ENCODE measurements at places on chromosomes 16 and 17. TPM values are rescaled to one million over a fixed set of nuclear protein-coding genes. Genes with fewer than 3 reads are reported as not detected.

DNA sequence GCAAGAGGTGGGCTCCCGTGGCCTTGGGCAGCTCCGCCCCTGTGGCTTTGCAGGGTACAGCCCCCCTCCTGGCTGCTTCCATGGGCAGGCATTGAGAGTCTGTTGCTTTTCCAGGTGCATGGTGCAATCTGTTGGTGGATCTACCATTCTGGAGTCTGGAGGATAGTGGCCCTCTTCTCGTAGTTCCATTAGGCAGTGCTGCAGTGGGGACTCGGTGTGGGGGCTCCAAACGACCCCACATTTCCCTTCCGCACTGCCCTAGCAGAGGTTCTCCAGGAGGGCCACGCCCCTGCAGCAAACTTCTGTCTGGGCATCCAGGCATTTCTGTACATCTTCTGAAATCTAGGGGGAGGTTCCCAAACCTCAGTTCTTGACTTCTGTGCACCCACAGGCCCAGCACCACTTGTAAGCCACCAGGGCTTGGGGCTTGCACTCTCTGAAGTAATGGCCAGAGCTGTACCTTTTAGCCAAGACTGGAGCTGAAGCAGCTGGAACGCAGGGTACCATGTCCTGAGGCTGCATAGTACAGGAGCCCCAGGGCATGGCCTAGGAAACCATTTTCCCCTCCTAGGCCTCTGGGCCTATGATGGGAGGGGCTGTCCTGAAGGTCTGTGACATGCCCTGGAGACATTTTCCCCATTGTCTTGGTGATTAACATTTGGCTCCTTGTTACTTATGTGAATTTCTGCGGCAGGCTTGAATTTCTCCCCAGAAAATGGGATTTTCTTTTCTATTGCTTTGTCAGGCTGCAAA is 6.0 kb downstream of the PRKAR1A start:
- DNase-seq, result no peak

GRCh38 chr17:79658811-79659207 is 48.0 kb upstream of the RBFOX3 start:
- peak; percentile 76 for DNase-seq

GRCh38 chr17:40862985-40863733 is 3.9 kb downstream of the KRT12 start:
- DNase-seq, result peak; percentile 35

DNA sequence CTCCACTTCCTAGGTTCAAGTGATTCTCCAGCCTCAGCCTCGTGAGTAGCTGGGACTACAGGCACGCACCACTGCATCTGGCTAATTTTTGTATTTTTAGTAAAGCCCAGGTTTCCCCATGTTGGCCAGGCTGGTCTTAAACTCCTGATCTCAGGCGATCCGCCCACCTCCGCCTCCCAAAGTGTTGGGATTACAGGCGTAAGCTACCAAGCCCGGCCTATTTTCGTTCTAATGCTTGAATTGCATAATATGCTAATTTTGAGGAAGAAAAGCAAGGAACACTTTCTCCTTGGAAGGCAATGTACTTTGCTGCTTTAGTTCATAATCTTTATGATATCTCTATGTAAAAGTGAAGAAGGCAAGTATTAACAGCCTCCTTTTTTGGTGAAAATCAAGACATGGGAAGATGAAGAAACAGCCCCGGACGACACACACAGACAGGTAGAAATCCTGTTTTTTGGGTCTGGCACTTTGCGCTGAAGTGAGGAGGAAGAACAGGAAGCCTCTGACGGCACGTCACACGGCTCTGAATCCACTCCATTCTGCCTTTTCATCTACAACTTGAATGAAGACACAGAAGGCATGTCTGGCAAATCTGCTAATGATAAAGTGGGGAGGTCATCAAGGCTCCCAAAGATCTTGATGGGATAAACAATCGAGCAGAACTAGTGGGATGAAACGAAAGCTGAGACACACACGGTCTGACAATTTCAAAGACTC is 24.9 kb downstream of the VPS53 start:
- no peak for DNase-seq

DNA sequence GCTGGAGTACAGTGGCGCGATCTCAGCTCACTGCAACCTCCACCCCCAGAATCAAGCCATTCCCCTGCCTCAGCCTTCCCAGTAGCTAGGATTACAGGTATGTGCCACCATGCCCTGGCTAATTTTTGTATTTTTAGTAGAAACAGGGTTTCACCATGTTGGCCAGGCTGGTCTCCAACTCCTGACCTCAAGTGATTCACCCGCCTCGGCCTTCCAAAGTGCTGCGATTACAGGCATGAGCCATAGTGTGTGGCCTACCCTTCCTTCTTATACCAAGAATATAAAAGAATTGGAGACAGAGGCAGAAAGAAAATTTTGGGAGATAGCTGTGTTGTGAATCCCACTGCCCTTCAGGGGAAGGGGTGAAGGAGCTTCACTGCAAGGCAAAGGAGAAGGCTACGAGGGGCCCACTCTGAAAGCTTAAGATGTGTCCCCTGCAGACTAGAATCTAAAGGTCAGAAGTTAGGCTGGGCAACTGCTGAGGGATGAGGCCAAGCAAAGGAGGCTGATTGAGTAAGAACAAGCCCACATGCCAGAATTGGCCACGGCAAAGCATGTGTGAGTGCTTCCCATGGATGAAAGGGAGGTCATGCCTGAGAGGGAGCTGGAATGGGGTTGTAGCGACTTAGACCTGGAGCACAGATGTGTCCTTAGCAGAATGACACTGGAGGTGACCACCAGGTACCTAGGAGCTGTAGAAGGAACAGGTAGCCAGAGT is 8.4 kb upstream of the CRYBA1 start:
- no peak for DNase-seq

DNA sequence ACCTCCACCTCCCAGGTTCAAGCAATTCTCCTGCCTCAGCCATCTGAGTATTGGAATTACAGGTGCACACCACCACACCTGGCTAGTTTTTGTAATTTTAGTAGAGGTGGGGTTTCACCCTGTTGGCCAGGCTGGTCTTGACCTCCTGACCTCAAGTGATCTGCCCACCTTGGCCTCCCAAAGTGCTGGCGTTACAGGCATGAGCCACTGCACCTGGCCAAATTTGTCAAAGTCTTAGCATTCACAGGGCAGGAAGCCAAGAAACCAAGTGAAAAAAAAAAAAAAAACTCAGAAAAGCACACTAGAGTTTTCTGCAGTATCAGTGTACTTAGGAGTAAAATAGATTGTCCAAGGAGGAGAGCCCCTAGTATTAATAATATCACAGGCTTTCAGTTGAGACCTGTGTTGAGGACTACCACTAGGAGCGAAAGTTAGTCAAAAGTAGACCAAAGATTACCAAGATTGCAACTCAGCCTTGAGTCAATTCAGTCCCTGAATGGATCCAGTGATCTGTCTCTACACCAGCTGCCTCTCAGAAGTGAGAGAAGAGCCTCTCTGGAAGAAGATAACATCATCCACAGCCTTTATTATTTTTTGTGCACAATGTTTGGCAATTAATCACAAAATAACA is 159.7 kb downstream of the CEP112 start:
- no peak for DNase-seq

DNA sequence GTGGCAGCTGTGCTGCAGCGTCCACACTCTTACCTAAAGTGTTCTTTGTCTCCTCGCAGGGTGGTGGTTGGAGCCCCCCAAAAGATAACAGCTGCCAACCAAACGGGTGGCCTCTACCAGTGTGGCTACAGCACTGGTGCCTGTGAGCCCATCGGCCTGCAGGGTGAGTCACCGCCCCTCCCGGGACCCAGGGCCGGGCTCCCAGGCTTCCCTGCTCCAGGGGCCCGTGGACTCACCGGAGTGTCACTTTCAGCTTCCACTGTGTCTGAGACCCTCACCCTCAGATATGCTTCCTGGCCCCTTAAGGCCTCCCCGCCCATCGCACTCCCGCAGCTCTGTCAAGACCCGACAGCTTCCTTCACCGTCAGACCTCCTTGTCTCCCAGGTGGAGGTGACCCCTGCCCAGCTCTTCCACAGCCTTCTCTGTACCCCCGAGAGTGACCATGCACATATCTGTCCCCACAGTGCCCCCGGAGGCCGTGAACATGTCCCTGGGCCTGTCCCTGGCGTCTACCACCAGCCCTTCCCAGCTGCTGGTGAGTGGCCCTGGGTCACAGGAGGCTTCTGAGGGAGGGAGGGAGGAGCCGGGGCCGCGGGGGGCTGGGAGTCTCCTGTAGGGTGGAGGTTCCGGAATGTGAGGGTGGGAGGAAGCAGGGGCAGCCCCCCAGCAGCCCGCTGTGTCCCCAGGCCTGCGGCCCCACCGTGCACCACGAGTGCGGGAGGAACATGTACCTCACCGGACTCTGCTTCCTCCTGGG is 1.8 kb downstream of the ITGAX start:
- no peak for DNase-seq

GRCh38 chr17:14792746-14793145 is 472.4 kb downstream of the PMP22 start:
- DNase-seq, result peak; percentile 71

DNA sequence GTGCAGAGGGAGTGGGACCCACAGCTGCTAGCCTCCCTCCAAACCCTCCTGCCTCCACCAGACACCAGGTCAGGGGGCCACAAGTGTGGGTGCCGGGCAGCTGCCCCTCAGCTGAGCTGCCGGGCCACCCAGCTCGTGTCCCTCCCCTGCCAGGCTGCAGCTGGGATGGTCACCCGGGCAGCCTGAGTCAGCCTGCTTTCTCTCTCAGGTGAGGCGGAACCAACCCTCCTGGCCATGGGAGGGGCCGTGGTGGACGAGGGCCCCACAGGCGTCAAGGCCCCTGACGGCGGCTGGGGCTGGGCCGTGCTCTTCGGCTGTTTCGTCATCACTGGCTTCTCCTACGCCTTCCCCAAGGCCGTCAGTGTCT is 6.9 kb downstream of the SLC16A3 start:
- DNase-seq, result no peak

- no peak for DNase-seq
Measured at GRCh38 chr17:48990882-48991357, 6.3 kb upstream of the IGF2BP1 start.

DNA sequence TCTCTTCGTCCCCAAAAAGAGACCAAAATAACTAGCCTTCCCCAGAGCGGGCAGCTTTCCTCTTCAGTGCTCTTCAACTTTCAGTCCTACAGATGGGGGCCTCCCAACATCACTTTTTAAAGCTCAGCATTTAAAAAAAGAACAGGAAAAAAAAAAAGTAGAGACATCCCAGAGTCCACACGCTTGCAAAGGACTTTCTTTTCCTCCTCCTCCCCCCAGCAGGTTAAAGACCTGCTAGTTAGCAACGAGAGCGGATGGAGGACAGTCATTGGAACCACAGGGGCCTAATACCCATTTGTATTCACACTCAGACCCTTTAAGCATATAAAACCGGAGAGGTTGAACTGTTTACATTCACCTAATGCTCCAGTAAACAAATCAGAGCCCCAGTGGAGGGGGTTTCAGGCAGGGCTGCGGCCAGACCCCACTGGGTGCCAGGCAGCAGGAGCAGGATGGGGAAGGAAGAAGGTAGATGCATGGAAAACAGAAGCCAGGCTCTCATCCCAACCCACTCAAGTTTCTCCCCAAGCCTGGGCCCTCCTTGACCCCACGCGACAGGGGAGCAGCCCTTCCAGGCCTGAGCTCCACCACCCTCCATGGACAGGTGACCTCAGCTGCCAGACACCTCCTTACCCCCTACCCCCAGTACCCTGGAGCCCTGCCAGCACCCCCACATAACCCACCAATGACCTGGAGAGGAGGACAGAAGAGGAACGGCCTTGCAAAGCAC is 15.2 kb downstream of the ZFHX3 start:
- no peak for DNase-seq

- DNase-seq, result no peak
Measured at GRCh38 chr17:39744836-39745215, 7.1 kb downstream of the GRB7 start.

GRCh38 chr17:82351254-82351712 is 7.8 kb upstream of the TEX19 start:
- DNase-seq, result no peak

- DNase-seq, result no peak
Measured at GRCh38 chr17:5719976-5720375, 135.7 kb upstream of the NLRP1 start.

- no peak for DNase-seq
Measured at GRCh38 chr16:82523815-82524214, 103.0 kb upstream of the CDH13 start.

DNA sequence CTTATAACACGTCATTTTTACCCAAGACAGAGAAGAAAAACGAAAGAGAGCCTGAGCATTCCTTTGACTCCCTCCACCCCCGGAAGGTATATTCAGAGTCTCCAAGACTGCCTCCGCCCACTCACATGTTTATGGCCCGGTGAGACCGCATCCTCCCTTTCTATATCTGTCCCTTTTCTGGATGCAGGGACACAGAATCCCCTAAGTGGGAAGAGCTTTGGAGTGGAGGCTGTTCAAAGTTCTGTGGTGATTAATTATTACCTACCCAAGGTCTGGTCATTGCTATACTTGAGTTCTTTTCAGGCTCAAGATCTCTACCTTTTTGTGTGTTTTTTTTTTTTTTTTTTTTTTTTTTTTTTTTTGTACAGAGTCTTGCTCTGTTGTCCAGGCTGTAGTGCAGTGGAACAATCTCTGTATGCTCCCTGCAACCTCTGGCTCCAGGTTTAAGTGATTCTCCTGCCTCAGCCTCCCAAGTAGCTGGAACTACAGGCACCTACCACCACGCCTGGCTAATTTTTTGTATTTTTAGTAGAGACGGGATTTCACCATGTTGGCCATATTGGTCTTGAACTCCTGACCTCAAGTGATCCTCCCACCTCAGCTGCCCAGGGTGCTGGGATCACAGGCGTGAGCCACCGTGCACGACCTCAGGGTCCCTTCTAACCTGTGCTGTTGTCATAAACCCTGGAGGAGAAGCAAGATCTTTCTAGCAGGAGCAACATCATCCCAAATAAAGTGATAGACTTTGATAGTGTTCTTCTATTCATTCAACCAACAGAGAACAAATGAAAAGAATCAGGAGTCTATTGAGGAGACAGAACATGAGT is 407.1 kb downstream of the WWOX start:
- DNase-seq, result no peak

- peak; percentile 48 for DNase-seq
Measured at GRCh38 chr17:1123921-1124715, 55.7 kb downstream of the ABR start.

- DNase-seq, result peak; percentile 4
Measured at GRCh38 chr17:6639586-6640535, 650 bp downstream of the KIAA0753 start.

- no peak for DNase-seq
Measured at GRCh38 chr16:85637808-85638647, 24.9 kb downstream of the GSE1 start.

GRCh38 chr17:56937687-56938086 is 23.2 kb downstream of the COIL start:
- DNase-seq, result no peak

Gene PPP1R27
- not detected for polyA plus RNA-seq

Gene KRTAP9-2
- not detected for polyA plus RNA-seq

Gene FOXL1
- polyA plus RNA-seq, result 0.22 TPM

Gene SPATA2L
- polyA plus RNA-seq, result 14.3 TPM

Gene RDM1
- polyA plus RNA-seq, result 13.0 TPM

Gene TAT
- polyA plus RNA-seq, result 0.07 TPM

Gene TMEM100
- polyA plus RNA-seq, result 1.6 TPM

Gene NUPR1
- 289 TPM for polyA plus RNA-seq

Gene EXOC3L1
- 3.0 TPM for polyA plus RNA-seq

Gene MT4
- not detected for polyA plus RNA-seq

Gene CBLN1
- polyA plus RNA-seq, result 36.4 TPM

Data from brain (organoid and tissue), 16 donors.